ENCODE measurements at places on chromosomes 5 and 9.

GRCh38 chr9:36346569-36346968 is 53.5 kb downstream of the RNF38 start:
- no peak overlapping the region for H3K4me3 ChIP-seq
- no peak overlapping the region for H3K27ac ChIP-seq
- H3K36me3 ChIP-seq: peaks cover 70% of the 10 kb centered on the region
- DNase-seq: no peak
- H3K27me3 ChIP-seq: no peaks in the 10 kb centered on the region

DNA sequence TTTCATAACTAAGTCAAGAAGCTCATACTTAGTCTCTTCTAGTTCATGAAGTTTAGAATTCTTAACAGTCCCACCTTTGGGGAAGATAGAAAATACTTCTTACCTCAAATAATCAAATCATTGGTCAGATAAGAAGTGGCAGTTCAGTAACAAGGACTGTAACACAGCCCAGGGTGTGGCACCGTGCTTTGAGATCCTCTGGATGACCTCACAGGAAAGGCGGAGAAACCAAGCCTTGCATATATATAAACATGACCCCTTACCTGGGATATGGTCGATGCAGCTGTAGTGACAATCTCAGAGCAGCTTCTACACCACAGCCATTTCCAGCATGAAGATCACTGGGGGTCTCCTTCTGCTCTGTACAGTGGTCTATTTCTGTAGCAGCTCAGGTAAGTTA is at the start of gene SPINK7:
Gene SPINK7, plus strand, starts transcription at position 271 of the 400 bp plus-strand sequence. Its CDS starts 61 bp downstream, at position 332.
- H3K36me3 ChIP-seq: no peaks in the 10 kb centered on the region
- H3K27me3 ChIP-seq: no peaks in the 10 kb centered on the region
- H3K4me1 ChIP-seq: no peaks in the 10 kb centered on the region

- peaks cover 18% of the 10 kb centered on the region for H3K4me1 ChIP-seq
- no peak overlapping the region for H3K4me3 ChIP-seq
- DNase-seq: peak; percentile 66
- no peak overlapping the region for H3K27ac ChIP-seq
These were observed 205.1 kb upstream of the RGMB start for GRCh38 chr5:98568336-98568735.

DNA sequence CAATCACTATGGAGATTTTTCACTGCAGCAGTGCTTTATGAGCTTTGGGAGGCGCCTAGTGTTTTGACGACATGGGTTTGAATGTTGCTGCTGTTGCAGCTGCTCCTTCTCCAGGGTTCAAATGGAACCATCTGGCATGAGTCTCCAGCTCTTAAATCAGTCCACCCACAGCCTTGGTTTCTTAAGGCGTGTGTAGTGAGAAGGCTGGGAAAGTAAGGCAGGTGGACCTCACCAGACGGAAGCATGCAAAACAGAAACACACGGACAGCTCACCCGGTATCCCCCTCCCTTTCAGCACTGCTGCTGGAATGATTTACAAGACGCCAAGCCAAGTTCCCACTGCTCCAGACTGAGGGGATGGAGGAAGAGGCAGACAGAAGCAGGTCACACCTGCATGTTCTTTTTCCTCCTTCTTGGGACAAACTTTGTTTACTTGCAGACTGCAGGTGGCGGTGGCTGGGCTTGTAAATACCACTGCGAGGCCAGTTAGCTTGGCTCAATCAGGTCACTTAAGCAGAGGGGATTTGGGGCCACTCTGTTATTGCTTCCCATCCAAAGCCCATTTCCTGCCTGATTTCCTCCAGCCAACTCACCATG is 47.4 kb downstream of the ADAM19 start:
- H3K4me1 ChIP-seq: no peaks in the 10 kb centered on the region
- H3K36me3 ChIP-seq: no peaks in the 10 kb centered on the region
- H3K4me3 ChIP-seq: no peak overlapping the region

GRCh38 chr5:67644221-67644920 is 447.8 kb upstream of the CD180 start:
- no peaks in the 10 kb centered on the region for H3K27me3 ChIP-seq
- no peak for DNase-seq
- peaks cover 38% of the 10 kb centered on the region for H3K4me1 ChIP-seq
- H3K36me3 ChIP-seq: no peaks in the 10 kb centered on the region
- no peak overlapping the region for H3K27ac ChIP-seq

GRCh38 chr9:128705051-128705965 is 3.0 kb downstream of the PKN3 start:
- no peak overlapping the region for H3K4me3 ChIP-seq
- H3K36me3 ChIP-seq: no peaks in the 10 kb centered on the region
- H3K27ac ChIP-seq: no peak overlapping the region
- no peaks in the 10 kb centered on the region for H3K27me3 ChIP-seq
- no peak for DNase-seq

DNA sequence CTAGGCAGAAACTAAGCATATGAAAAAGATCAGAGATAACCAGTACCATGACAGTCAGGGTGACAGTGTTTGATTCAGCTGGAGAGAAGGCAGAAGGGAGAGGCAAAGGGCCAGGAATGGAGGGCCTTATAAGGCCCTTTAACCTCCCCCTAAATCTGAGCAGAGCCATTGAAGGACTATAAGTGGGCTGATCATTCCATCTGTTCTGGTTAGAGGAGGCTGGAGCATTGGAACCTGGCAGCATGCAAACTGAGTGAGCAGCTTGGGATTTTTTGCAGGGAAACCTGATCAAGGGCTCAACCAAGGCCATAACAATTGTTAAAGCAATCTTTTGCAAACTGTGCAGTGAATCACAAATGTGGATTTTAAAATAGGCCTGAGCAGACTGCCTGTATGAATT is 174.5 kb upstream of the DAP start:
- peaks cover 7% of the 10 kb centered on the region for H3K27me3 ChIP-seq
- H3K36me3 ChIP-seq: no peaks in the 10 kb centered on the region
- H3K4me1 ChIP-seq: no peaks in the 10 kb centered on the region
- DNase-seq: no peak
- H3K27ac ChIP-seq: no peak overlapping the region

DNA sequence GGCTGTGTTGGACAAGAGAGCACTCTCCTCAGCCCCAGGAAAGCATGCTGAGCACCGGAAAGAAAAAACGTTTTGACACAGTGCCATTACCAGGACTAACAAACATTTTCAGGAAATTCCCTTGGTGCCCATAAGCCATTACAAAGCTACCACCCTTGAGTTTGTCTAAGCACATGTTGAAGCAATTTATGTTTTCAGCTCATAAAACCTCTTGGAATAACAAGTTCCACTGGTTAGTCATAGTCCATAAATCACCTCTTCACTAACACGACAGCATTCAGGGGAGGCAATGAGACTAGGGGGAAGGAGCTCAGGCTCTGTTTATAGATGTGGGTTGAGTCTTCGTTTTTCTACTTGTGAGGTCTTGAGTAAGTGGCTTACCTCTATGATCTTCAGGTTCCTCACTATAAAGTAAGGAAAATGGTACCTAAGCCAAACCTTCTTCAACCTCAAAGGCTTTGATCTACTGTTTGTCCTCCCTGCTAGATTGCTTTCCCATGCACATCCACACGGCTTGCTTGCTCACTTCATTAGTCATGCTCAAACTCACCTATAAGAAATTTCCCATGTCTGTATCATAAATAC is 65.4 kb downstream of the DRD1 start:
- no peaks in the 10 kb centered on the region for H3K4me1 ChIP-seq
- H3K27me3 ChIP-seq: no peaks in the 10 kb centered on the region
- H3K27ac ChIP-seq: no peak overlapping the region
- H3K36me3 ChIP-seq: no peaks in the 10 kb centered on the region
- no peak overlapping the region for H3K4me3 ChIP-seq
- no peak for DNase-seq

GRCh38 chr5:9841516-9842170 is 211.5 kb upstream of the TAS2R1 start:
- no peaks in the 10 kb centered on the region for H3K36me3 ChIP-seq
- H3K27me3 ChIP-seq: peaks cover 6% of the 10 kb centered on the region
- no peak overlapping the region for H3K4me3 ChIP-seq
- DNase-seq: no peak
- no peak overlapping the region for H3K27ac ChIP-seq

DNA sequence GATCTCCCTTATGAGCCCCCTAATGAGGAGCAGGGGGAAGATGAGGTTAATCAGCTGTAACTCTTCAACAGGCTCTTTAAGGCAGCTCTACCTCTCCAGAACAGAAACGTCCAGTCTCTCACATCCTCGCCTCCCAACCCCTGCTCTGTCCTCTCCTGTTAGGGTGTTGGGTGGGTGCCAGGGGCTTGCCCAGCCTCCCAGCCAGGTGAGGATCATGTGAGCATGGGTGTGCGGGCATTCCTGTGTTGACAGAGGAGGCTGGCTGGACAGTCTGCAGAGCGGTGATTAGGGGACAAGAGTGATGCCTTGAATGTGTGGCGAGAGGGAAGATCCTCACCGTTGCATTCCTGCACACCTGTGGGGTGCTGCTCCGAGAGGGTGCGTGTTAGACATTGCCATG is 51.7 kb downstream of the CCDC180 start:
- no peak for DNase-seq
- no peaks in the 10 kb centered on the region for H3K27me3 ChIP-seq
- no peaks in the 10 kb centered on the region for H3K4me1 ChIP-seq
- H3K4me3 ChIP-seq: no peak overlapping the region
- H3K27ac ChIP-seq: no peak overlapping the region

DNA sequence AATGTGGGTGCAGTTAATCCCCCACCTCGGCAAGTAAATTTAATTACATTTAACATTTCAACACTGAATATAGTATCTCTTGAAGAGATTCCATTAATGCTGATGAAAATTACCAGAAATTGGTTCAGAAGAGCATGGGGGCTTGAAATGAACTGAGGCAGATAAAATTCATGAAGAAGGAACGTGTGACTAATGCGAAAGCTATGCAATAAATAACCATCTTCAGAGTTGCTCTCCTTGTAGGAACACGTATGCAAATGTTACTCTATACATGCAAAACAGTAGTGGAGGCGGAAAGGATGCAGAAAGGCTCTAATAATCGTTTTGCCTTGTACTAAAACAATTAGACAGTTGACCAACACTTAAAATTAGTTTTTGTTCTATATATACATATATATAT is 320.2 kb downstream of the CTNND2 start:
- no peak overlapping the region for H3K4me3 ChIP-seq
- no peaks in the 10 kb centered on the region for H3K27me3 ChIP-seq
- no peaks in the 10 kb centered on the region for H3K4me1 ChIP-seq

GRCh38 chr5:169083394-169084018 is 217.4 kb downstream of the SLIT3 start:
- no peaks in the 10 kb centered on the region for H3K36me3 ChIP-seq
- H3K4me3 ChIP-seq: no peak overlapping the region
- 0 out of 2 replicates have a peak, but pooled peaks cover 5% of the 10 kb centered on the region for H3K4me1 ChIP-seq
- DNase-seq: no peak
- no peak overlapping the region for H3K27ac ChIP-seq

GRCh38 chr5:14483504-14484157 is 98.0 kb upstream of the OTULINL start:
- no peak overlapping the region for H3K27ac ChIP-seq
- H3K4me1 ChIP-seq: no peaks in the 10 kb centered on the region
- peaks cover 87% of the 10 kb centered on the region for H3K36me3 ChIP-seq
- no peaks in the 10 kb centered on the region for H3K27me3 ChIP-seq
- no peak for DNase-seq

- no peaks in the 10 kb centered on the region for H3K27me3 ChIP-seq
- H3K27ac ChIP-seq: no peak overlapping the region
- DNase-seq: no peak
These were observed 5.2 kb downstream of the SHROOM1 start for GRCh38 chr5:132825033-132825833.

- H3K27ac ChIP-seq: no peak overlapping the region
- no peaks in the 10 kb centered on the region for H3K36me3 ChIP-seq
- no peaks in the 10 kb centered on the region for H3K27me3 ChIP-seq
These were observed 95.8 kb downstream of the ALDH1A1 start for GRCh38 chr9:72856972-72857623.

- H3K27ac ChIP-seq: no peak overlapping the region
- H3K4me1 ChIP-seq: no peaks in the 10 kb centered on the region
These were observed 15.3 kb upstream of the GRXCR2 start for GRCh38 chr5:145887976-145888574.

GRCh38 chr5:174589599-174589998 is 134.8 kb upstream of the MSX2 start:
- H3K36me3 ChIP-seq: no peaks in the 10 kb centered on the region
- H3K4me1 ChIP-seq: no peaks in the 10 kb centered on the region
- no peaks in the 10 kb centered on the region for H3K27me3 ChIP-seq
- no peak overlapping the region for H3K4me3 ChIP-seq

GRCh38 chr5:134267366-134268018 is 41.6 kb upstream of the PPP2CA start:
- H3K4me3 ChIP-seq: no peak overlapping the region
- H3K27ac ChIP-seq: no peak overlapping the region
- no peaks in the 10 kb centered on the region for H3K4me1 ChIP-seq
- peak; percentile 70 for DNase-seq

DNA sequence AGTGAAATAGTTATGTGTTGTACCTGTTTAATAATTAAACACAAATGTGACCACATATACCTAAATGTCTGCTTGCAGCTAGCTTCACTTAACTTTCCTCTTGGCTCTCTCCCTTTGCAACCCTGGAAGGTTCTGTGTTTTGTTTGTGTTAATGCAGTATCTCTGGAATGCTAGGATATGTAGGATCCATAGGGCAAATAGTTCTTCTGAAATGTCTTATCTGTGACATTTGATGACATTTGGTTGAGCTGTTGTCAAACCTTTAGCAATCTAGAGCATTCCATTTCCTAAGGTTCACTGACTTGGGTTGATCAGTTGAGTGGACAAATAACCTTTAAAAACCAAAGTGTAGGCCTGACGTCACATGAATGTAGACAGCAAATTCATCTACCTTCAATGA is 21.8 kb downstream of the CTNNA1 start:
- H3K4me1 ChIP-seq: no peaks in the 10 kb centered on the region
- H3K27me3 ChIP-seq: no peaks in the 10 kb centered on the region
- no peak overlapping the region for H3K4me3 ChIP-seq
- H3K27ac ChIP-seq: no peak overlapping the region
- H3K36me3 ChIP-seq: peaks cover 7% of the 10 kb centered on the region

- H3K4me3 ChIP-seq: peak overlapping the region; percentile 58
- H3K4me1 ChIP-seq: peaks cover 30% of the 10 kb centered on the region
- H3K27me3 ChIP-seq: no peaks in the 10 kb centered on the region
- peak; percentile 95 for DNase-seq
- H3K36me3 ChIP-seq: no peaks in the 10 kb centered on the region
- H3K27ac ChIP-seq: peak overlapping the region; percentile 88
These were observed 51.7 kb upstream of the TUT7 start for GRCh38 chr9:86405926-86406325.

- H3K27me3 ChIP-seq: no peaks in the 10 kb centered on the region
- no peaks in the 10 kb centered on the region for H3K36me3 ChIP-seq
- no peak overlapping the region for H3K27ac ChIP-seq
- H3K4me3 ChIP-seq: no peak overlapping the region
- no peak for DNase-seq
These were observed 136.3 kb upstream of the SHB start for GRCh38 chr9:38205279-38205678.

GRCh38 chr9:80440724-80441123 is 869.0 kb downstream of the TLE4 start:
- H3K4me1 ChIP-seq: no peaks in the 10 kb centered on the region
- no peak overlapping the region for H3K4me3 ChIP-seq
- no peaks in the 10 kb centered on the region for H3K36me3 ChIP-seq
- DNase-seq: no peak
- H3K27me3 ChIP-seq: no peaks in the 10 kb centered on the region
- H3K27ac ChIP-seq: no peak overlapping the region

All from GM23248 (cell line).